ENCODE measurements at places on chromosomes 12 and 14.

GRCh38 chr12:13745111-13745860, 236.1 kb downstream of the GRIN2B start:
- no peak for DNase-seq

GRCh38 chr12:64452559-64453329, 824 bp downstream of the TBK1 start:
- no peak for DNase-seq

DNA sequence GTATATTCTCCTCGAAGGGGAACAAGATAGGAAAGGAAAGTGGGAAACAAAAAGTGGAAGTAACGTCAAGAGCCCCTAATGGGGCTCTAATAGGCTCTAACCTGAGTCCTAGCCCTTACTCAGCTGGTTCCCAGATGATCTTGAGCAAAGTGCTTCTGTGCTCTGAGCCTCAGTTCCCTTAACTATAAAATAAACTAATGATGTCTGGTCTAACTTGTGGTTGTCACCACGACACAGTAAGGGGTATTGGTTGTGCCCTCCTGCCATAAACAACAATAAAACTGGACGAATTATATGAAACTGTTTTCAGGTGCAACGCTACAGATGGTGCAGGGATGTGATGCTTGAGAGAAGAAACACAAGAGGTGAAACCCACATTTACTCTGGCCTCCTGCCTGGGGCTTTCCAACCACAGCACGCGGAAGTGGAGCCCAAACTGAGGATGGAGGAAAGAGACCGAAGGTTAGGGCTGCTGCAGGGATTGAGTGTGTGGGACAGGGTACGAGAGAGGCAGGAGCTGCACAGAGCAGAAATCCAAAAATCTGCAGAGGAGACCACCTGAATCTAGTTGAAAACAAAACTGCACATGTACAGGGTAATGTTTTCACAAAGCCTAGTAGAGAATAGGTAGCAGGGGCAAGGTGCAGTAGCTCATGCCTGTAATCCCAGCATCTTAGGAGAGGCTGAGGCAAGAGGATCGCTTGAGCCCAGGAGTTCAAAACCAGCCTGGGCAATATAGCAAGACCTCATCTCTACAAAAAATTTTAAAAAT, 45.6 kb upstream of the BCL2L14 start:
- DNase-seq: no peak

GRCh38 chr12:15699886-15700285, 89.3 kb downstream of the EPS8 start:
- DNase-seq: no peak

- no peak for DNase-seq
These were observed 266.8 kb downstream of the NEDD1 start for GRCh38 chr12:97173688-97174410.
